ENCODE measurements at places on chromosomes 5 and 9.
A peak's percentile ranks its signal among the peaks of the same experiment; 100 is the strongest.

DNA sequence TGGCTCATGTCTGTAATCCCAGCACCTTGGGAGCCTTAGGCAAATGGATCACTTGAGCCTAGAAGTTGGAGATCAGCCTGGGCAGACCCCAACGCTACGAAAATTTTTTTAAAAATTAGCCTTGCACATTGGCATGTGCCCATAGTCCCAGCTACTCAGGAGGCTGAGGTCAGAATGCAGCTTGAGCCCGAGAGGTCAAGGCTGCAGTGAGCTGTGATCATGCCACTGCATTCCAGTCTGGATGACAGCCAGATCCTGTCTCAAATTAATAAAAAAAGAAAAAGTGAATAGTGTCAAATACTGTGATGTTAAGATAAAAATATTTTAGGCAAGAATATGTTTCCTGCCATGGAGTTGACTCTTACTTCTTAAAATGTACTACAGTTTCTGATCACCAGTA is 5.3 kb downstream of the FBN2 start:
- no peak overlapping the region for H3K27ac ChIP-seq
- H3K4me3 ChIP-seq: no peak overlapping the region
- H3K4me1 ChIP-seq: peaks cover 12% of the 10 kb centered on the region
- no peak for DNase-seq

GRCh38 chr5:112006721-112007120 is 249.7 kb upstream of the NREP start:
- peak; percentile 38 for DNase-seq
- H3K4me3 ChIP-seq: no peak overlapping the region
- H3K4me1 ChIP-seq: no peaks in the 10 kb centered on the region
- no peaks in the 10 kb centered on the region for H3K36me3 ChIP-seq

DNA sequence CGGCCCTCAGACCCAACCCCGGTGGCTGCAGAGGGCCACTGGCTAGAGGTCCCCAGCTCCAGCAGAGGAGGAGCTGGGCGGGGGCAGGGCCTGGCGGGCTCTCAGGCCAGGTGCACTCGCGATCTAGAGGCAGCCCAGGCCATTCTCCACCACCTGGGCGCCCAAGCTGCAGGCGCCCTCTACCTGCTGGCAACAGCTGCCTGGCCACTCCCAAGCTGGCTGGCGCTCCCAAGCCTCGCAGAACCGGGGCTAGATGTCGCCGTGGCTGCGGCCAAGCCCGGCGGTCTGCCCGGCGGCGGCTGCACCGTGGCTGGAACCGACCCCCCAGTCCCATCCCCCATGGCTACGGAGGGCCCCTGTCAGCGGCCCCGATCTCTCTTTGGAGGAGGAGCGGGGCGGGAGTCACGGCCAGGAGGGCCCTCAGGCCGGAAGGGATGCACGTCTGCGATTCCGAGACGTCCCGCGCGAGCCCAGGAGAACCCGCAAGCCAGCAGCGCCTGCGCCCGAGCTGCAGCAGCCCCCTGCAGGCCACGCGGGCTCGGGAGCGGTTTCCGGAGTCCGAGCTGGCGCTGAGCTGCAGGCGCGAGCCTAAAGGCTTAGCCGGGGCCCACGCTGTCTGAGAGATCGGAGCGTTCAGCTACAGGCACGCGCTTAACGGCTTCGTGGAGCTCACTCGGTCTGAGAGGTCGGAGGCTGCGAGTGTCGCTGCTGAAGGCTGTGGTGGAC is 44.3 kb upstream of the BICD2 start:
- DNase-seq: peak; percentile 98
- no peak overlapping the region for H3K4me3 ChIP-seq
- H3K36me3 ChIP-seq: no peaks in the 10 kb centered on the region

DNA sequence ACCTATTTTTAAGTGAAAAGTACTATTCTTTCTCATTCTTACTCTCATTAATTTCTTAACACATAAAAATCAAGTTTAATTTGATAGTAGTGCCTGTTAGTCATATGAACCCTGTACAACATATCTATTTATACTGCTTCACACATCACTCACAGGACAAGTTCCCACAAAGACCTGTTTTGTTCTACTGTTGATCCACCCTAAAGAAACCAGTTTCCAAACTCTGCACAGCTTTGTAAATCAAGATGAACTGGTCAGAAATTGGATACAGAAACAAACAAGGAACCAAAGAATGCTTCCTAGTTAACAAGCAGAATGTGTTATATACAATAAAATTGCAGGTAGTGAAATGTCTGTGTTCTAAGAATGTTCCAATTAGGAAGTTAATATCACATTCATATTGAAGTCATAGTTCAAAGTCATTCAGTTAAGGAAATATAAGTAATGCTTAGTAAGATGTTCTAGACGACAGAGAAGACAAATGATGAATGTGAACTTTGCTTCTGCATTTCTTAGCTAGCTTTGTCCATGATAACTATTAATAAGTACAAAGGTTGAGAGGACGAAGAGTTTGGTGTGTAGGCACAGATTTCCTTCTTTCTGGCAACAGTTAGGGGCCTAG is 33.4 kb downstream of the C9orf85 start:
- H3K27ac ChIP-seq: peak overlapping the region; percentile 34
- no peak overlapping the region for H3K4me3 ChIP-seq
- no peaks in the 10 kb centered on the region for H3K27me3 ChIP-seq
- no peak for DNase-seq
- H3K36me3 ChIP-seq: no peaks in the 10 kb centered on the region

DNA sequence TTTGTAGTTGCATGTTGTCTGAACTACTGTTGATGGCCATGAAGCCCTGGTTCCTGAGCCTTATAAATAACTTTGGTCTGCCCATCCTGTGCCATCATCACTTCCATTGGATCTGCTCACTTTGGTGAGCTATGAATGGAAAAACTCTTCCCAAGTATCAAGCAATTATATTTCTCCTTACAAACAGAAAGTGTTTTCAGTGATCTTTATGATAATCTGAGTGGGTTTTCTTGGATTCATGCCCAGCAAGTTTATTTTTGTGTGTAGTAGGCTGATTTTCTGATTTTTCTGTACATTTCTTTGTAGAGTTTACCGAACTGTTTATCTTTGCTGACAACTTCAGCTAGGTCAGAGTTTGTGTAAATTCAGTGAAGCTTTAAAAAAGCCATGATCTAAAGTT is 31.0 kb downstream of the CAMK4 start:
- no peaks in the 10 kb centered on the region for H3K27me3 ChIP-seq
- H3K4me1 ChIP-seq: no peaks in the 10 kb centered on the region
- no peaks in the 10 kb centered on the region for H3K36me3 ChIP-seq

DNA sequence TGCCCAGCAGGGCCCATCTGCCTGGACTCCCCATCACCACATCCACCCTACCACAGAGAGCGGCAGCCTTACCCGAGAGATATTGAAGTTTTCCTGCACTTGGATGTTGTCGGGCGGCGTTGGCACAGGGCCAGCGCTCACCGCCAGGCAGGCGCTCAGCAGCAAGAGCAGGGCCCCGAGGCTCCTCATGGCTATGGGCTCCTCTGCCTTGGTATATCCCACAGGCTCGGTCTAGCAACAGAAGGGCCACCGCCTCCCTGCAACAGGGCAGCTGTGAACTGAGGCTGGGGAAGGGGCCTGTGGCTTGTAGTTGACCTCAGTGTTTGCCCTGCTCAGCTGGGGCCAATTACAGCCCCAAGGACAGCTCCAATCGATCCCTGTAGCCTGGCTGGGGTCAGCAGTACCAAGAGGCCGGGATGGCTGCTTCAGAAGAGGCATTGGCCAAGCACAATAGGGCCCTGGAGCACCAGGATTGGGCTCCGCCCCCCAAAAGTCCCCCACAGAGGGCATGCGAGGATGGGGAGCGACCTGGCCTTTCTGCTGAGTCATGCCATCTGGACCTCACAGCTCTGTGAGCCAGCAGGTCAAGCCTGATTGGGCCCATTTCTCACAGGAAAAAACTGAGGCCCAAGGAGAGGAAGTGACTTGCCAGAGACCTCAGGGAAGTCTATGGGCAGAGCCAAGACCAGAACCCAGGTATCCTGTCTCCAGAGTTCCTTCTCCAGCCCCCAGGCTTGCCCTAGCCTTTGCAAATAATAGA is at the start of gene AMBP:
AMBP (minus strand) TSS at position 280 of the 760 bp plus-strand sequence; CDS start at position 189, 91 bp downstream.
- no peaks in the 10 kb centered on the region for H3K4me1 ChIP-seq
- H3K36me3 ChIP-seq: no peaks in the 10 kb centered on the region
- H3K4me3 ChIP-seq: no peak within 1 kb of the TSS
- no peaks in the 10 kb centered on the region for H3K27me3 ChIP-seq
- DNase-seq: no peak

DNA sequence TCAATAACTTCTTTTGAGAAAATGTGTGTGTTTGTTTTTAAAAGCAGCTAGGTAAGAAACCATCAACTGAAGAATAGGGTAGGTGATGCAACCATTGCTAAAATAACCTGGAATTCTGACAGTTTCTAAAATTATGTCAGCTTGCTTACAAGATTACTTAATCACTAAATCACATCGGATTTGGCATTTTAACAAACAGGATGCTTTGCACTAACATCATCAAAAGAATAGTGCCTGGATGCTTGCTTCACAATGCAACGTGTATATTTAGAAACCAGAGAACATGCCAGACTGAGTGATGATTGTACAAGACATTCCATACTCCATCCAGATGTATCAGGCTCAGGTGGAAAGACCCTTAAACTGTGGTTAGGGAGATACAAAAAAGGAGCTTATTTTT is 43.9 kb downstream of the PAM start:
- no peak overlapping the region for H3K27ac ChIP-seq
- no peaks in the 10 kb centered on the region for H3K36me3 ChIP-seq
- no peaks in the 10 kb centered on the region for H3K4me1 ChIP-seq
- no peaks in the 10 kb centered on the region for H3K27me3 ChIP-seq

DNA sequence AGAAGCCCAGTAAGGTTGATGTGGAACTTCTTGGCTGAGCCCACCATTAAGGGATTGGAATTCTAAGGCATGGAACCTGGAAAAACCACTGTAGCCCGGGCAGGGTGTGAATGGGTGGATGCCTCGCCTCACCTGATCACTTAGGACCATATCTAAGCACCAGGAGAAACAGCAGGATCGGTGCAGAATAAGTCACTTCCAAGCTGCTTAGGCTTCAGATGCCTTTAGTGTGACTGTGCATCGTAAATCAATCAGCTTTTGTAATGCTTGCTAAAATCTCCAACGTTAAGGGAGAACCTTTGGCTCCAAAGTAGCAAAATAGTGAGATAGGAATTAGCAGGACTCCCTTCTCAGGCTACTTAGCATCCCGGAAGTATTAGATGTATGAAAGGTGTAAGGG is 103.9 kb upstream of the MEGF10 start:
- H3K36me3 ChIP-seq: no peaks in the 10 kb centered on the region
- no peak overlapping the region for H3K4me3 ChIP-seq
- H3K27me3 ChIP-seq: no peaks in the 10 kb centered on the region
- no peak overlapping the region for H3K27ac ChIP-seq

GRCh38 chr5:103562453-103563157 is at the start of gene NUDT12:
TSS of gene NUDT12 (minus strand) at chr5:103562789. CDS start at chr5:103560248, 2,541 bp downstream.
- no peaks in the 10 kb centered on the region for H3K27me3 ChIP-seq
- peaks cover 2% of the 10 kb centered on the region for H3K4me1 ChIP-seq
- no peaks in the 10 kb centered on the region for H3K36me3 ChIP-seq
- peak; percentile 45 for DNase-seq

- DNase-seq: no peak
- no peaks in the 10 kb centered on the region for H3K27me3 ChIP-seq
- no peak overlapping the region for H3K4me3 ChIP-seq
Measured at GRCh38 chr9:109918339-109919163, 138.6 kb downstream of the PALM2AKAP2 start.

GRCh38 chr9:14159440-14160216 is 154.3 kb downstream of the NFIB start:
- H3K27me3 ChIP-seq: no peaks in the 10 kb centered on the region
- H3K36me3 ChIP-seq: no peaks in the 10 kb centered on the region
- no peak for DNase-seq
- no peak overlapping the region for H3K27ac ChIP-seq

GRCh38 chr5:39541920-39542319 is 117.1 kb upstream of the DAB2 start:
- H3K27me3 ChIP-seq: no peaks in the 10 kb centered on the region
- no peak overlapping the region for H3K4me3 ChIP-seq
- DNase-seq: no peak
- H3K36me3 ChIP-seq: no peaks in the 10 kb centered on the region

DNA sequence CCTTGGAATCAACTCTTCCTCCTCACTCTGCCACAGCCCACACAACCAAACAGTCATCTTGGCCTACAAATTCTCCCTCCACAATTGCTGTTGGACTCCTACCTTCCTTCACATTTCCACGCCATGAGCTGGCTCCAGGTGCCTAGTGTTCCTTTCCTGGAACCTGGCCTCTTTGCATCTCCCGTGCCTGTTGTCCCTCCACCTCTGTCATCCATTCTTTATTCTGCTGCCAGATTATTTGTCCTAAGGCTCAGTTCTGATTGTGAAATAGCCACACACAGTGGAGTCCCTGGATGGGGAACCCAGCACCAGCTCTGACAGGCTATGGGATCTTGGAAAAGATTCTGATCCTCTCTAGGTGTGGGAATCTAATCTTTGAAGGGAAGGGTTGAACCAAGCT is 109.1 kb upstream of the ANKH start:
- DNase-seq: no peak
- H3K27me3 ChIP-seq: no peaks in the 10 kb centered on the region
- no peaks in the 10 kb centered on the region for H3K4me1 ChIP-seq
- H3K4me3 ChIP-seq: no peak overlapping the region
- H3K27ac ChIP-seq: no peak overlapping the region

GRCh38 chr5:36273809-36274526 is 27.7 kb downstream of the RANBP3L start:
- no peaks in the 10 kb centered on the region for H3K4me1 ChIP-seq
- no peak overlapping the region for H3K4me3 ChIP-seq

GRCh38 chr5:142441616-142442015 is 116.8 kb upstream of the SPRY4 start:
- H3K36me3 ChIP-seq: no peaks in the 10 kb centered on the region
- DNase-seq: no peak
- H3K4me1 ChIP-seq: peaks cover 3% of the 10 kb centered on the region
- H3K27ac ChIP-seq: no peak overlapping the region
- no peak overlapping the region for H3K4me3 ChIP-seq

DNA sequence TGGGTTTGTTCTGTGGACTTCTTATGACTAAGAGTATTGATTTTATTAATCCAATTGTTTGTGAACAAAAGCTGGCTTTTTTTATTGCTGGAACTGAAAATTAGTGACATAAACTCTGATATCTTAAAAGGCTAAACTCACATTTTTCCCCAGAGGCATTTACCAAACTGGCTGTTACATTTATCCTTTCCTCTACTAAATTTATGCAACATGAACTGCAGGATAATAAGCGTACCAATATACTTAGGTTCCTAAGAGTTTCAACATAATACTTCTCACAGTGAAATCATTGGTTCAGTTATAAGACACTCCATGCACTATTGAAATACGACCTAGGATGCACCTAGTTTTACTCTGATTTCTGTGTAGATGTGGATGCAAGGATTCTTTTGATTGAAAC is 560.8 kb upstream of the WWC1 start:
- H3K4me3 ChIP-seq: no peak overlapping the region
- H3K36me3 ChIP-seq: no peaks in the 10 kb centered on the region
- H3K27ac ChIP-seq: no peak overlapping the region
- no peak for DNase-seq
- no peaks in the 10 kb centered on the region for H3K27me3 ChIP-seq
- H3K4me1 ChIP-seq: no peaks in the 10 kb centered on the region

DNA sequence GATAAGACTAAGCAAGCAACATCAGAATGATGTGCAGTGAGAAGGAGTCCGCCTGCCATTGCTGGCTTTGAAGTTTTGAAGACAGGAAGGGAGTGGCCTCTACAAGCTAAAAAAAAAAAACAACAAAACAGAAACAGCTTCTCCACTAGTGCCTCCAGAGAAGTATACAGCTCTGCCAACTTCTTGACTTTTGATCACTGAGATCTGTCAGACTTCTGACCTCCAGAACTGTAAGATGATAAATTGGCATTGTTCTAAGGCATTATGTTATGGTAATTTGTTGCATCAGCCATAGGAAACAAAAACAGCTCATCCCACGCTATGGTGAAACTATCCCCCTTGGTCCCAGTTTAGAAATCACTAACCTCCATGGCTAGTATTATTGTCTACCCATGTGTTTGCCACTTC is 131.0 kb upstream of the VCAN start:
- no peak overlapping the region for H3K4me3 ChIP-seq
- no peak for DNase-seq
- H3K36me3 ChIP-seq: no peaks in the 10 kb centered on the region
- no peaks in the 10 kb centered on the region for H3K27me3 ChIP-seq
- H3K4me1 ChIP-seq: no peaks in the 10 kb centered on the region
